LHCN-M2 (cell line): ENCODE measurements at places on chromosomes 16 and 17.

GRCh38 chr16:9934723-9935508, 247.3 kb downstream of the GRIN2A start:
- DNase-seq = no peak

GRCh38 chr17:67868176-67868575, 42.9 kb downstream of the BPTF start:
- DNase-seq = no peak

DNA sequence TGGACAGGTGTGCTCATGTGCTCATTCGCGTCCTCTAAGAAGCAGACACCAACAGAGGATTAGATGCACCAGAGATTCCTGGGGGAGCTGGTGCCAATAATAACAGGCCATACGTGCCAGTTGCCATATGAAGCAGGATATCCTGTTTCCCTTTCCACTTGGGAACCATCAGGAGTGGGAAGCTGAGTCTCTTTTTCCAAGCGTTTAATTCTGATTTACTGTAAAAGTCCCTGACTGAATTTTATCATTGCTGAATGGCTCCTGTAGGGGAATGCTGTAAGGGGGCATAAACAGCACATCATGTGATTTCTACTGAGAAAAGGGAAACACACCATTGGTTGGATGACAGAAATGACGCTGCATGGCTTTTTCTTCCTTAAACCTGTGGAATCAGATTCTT, 113.3 kb downstream of the IRF8 start:
- DNase-seq = no peak

GRCh38 chr17:50765454-50766221, 1.7 kb downstream of the ANKRD40CL start:
- no peak for DNase-seq

DNA sequence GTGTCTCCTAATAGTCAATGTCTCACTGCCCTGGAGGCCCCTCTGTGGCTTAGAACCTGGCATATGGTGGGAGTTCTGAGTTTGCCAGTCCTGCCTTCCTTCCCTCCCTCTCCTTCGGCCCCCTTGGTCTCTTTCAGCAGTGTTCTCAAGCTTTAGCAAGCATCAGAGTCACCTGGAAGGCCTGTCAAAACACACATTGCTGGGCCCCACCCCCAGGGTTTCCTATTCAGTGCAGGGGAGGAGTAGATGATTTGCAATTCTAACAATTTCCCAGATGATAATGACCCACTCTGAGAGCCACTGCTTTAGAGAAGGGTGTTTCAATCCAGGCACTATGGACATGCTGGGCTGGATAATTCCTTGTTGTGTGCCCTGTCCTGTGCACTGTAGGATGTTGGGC, 26.4 kb upstream of the TMEM220 start:
- DNase-seq = no peak

DNA sequence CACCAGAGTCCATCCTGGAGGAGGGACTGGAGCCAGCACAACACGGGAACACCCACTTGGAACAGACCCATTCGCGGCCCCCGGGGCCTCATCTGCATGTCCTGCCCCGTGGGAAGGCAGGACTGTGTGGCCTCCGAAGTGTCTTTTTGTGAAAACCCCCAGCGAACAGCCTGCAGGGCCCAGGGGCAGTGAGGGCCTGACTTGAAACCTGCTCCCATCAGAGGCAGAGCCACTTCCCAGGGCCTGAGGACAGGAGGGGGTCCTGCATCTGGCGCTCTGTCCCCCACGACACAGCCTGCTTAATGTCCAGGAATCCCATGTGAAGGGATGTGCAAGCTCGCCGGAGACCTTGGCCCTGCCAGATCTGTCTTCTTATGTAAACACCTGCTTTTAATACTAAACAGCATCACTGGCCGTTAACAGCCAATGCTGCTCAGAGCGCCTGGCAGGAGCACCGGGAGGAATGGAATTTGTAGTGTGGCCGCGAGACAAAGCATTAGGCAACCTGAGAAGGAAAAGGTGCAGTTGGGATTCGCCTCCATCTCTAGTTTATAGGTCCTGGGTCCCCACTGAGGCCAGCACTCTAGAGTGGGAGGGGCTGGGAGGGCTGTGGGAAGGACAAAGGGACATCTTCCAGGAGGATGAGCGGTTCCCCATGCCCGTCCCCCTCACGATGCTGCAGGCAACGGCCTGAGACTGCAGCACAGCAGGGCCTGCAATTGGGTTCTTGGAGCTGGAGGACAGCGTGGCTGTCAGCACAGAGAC, 9.6 kb upstream of the EVPL start:
- no peak for DNase-seq

DNA sequence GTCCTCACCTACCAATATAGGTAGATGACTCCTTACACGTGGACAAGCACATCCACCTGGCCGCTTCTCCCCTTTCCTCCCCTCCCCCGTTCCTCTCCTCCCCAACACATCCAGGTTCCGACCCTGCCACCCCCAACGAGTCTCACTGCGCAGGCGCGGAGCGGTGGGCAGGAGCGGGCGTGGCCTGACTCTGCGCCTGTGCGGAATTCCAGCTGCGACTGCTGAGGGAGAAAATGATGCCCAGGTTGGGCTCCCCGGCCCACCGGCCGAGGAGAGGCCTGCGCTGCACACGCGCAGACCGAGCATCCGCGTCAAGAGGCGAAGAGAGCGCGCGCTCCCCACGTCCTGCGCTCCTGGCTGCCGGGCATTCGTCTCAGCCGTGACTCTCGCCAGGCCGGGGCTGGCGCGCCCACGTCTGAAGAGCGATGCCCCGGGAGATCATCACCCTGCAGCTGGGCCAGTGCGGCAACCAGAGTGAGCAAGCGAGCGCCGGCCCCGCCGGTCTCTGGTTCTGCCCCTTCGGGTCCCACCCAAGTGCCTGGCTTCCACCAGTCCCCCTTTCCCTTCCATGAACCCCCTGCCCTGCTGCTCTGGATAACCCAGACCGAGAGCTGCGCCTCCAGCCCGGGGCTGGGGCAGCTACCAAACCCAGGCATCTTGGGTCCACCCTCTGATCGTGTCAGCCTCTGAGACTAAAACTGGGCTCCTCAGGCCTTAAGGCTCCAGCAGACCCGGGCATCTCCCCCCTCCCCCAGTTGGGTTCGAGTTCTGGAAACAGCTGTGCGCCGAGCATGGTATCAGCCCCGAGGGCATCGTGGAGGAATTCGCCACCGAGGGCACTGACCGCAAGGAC, at the start of gene TUBG2:
Gene TUBG2, plus strand, starts transcription at position 206 of the 853 bp plus-strand sequence. Its CDS starts 220 bp downstream, at position 426.
- peak; percentile 89 for DNase-seq

DNA sequence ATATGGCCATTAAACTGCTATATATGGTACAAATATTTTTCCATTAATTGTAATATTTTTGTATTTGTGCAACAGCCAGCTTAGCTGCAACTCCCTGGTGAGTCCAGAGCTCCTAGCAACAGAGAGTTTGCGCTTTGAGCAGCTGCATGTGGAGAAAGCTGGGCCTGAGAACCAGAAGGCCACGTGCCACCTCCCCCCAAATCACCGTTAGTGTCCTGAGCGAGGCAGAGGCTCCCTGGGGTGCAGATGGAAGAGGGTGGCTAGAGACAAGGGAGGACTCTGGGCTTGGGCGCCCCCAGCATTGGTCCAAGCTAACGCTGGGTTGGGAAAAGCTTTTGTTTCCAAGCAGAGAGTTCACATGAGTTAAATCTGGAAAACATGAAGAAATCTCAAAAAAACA, 41.6 kb downstream of the HSBP1 start:
- DNase-seq = no peak

- DNase-seq = no peak
Observed at GRCh38 chr16:68230956-68231355, 5.0 kb downstream of the ESRP2 start.

DNA sequence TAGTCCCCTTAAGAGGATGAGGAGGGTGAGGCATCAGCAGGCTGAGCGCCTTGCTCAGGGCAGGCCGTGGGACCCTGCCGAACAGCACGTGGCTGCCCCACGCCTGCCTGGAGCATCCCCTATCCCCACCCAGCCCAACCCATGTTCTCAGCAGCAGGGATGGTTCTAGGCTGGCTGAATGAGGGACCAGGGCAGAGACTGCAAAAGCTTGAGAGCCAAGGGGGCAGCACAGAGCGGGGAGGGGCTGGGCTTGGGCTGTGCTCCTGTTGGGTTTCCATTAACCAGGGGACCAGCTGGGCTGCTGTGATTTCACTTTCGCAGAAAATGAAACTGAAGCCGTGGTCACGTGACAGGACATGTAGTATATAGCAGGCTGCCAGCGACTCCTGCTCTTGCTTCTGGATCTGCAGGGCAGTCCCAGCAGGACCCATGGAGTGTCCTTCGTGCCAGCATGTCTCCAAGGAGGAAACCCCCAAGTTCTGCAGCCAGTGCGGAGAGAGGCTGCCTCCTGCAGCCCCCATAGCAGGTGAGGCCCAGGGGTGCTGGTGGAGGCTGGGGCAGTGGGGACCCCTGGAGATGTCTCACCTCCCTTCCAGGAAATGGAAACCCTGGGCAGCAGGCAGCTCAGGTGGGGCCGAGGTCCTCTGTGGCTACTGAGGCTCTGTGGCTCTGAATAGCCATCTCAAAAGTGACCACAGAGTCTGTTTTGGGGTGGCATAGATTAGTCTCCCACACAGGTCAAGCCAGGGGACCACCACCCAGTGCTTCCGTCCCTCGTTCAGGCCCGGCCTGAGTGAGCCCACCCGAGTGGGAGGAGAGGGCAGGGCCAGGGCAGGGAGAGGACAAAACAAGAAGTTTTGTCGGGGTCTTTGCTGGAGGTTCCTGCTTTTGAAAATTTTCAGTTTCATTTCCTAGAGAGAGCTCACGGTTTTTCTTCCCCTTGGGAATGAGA, 2.9 kb downstream of the RNF213 start:
- peak; percentile 89 for DNase-seq

DNA sequence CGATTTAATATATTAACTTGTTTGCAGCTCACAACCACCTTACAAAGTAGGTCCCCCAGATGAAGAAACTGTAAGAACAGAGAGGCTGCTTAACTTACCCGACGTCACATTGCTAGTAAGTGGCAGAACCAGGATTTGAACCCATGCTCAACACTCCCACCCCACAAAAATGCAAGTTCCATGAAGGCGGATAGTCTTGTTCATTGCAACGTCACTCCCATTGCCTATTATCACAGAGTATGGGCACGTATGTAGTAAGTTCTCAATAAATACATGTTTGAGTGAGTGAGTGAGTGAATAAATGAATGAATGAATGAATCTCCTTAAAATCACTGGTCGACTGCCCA, 1.1 kb downstream of the USP31 start:
- no peak for DNase-seq

- no peak for DNase-seq
Observed at GRCh38 chr16:48831076-48831722, 221.2 kb upstream of the N4BP1 start.
